ENCODE measurements at places on chromosomes 5 and 9. TPM values are rescaled to one million over a fixed set of nuclear protein-coding genes. Genes with fewer than 3 reads are reported as not detected.

Gene TMC1
- total RNA-seq, result not detected

Gene SLC44A1
- 26.5 TPM for total RNA-seq

GRCh38 chr5:88736494-88736893, 146.5 kb downstream of the MEF2C start:
- peaks cover 25% of the 10 kb centered on the region for H3K4me1 ChIP-seq
- no peaks in the 10 kb centered on the region for H3K36me3 ChIP-seq
- peak overlapping the region; percentile 75 for H3K27ac ChIP-seq
- DNase-seq, result no peak

- DNase-seq, result no peak
- H3K27me3 ChIP-seq, result peaks cover 8% of the 10 kb centered on the region
- H3K4me3 ChIP-seq, result no peak overlapping the region
- H3K36me3 ChIP-seq, result peaks cover 17% of the 10 kb centered on the region
- no peak overlapping the region for H3K27ac ChIP-seq
- no peaks in the 10 kb centered on the region for H3K4me1 ChIP-seq
Observed at GRCh38 chr9:136671646-136672430, 9.1 kb downstream of the EGFL7 start.

All from ascending aorta (tissue), 2 donors.